ENCODE measurements at places on chromosomes 5 and 9.

DNA sequence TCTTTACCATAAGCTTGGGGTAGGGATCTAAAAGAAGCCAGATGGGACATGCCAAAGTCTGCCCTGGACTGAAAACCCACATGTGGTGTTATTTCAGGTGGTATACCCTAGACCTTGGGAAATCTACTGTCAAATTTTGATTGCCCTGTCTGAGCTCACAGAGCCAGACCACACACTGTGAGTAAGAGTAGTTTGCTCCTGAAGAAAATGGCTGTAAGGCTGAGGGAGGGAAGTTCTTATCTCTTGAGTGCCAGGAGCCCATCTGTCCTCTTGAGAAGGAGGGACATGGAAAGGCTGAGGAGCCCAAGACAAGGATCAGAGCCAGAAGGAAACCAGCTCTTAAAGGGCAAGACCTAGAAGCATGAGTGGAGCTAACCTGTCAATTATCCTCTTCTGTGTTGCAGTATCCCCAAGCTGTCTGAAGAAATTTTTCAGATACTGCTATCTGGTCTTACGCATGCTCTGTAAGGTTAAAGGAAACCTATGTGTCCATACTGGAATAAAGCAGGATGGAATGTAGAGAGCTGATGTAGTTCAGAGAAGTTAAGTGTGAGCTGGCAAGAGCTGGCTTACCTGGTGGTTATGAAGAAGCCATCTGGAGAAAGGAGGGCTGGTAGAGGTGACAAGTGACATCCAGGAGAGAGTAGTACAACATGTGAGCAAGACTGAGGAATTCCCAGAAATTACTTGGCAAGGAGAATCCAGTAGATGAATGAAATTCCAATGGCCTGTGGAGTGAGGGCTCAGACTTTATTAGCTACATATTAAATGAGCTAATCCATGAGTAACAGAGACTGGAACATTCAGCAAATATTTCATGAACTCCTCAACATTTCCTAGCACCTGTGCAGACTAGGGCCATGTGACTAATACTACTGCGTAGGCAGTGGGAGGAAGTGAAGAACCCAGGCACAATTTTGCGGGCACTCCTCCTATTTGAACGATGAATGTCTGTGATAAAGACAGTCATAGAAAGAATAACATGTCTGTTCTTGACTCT lies 389.1 kb upstream of the KIF2A start:
- peak; percentile 4 for DNase-seq

DNA sequence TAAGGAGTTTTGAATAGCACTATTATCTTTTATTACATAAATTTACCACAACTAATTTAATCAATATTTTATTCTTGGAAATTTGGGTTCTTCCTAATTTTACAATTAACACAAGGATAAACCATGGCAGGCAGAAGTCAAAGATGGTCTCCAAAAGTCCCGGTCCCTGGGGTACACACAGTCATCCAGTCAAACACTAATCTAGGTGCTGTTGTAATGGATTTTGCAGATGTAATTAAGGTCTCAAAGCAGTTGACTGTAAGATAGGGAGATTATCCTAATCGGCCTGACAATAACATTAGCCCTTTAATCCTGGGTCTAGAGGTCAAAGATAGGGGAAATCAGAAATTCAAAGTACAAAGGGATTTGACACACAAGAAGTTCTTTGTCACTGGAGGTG lies 57.5 kb upstream of the HTR1A start:
- no peak for DNase-seq

- peak; percentile 20 for DNase-seq
Measured at GRCh38 chr5:127519527-127519926, 2.1 kb downstream of the PRRC1 start.

- DNase-seq = no peak
Measured at GRCh38 chr9:112218908-112219307, 43.8 kb upstream of the SUSD1 start.

GRCh38 chr5:82031220-82032119 lies 59.6 kb downstream of the ATG10 start:
- DNase-seq = peak; percentile 14

DNA sequence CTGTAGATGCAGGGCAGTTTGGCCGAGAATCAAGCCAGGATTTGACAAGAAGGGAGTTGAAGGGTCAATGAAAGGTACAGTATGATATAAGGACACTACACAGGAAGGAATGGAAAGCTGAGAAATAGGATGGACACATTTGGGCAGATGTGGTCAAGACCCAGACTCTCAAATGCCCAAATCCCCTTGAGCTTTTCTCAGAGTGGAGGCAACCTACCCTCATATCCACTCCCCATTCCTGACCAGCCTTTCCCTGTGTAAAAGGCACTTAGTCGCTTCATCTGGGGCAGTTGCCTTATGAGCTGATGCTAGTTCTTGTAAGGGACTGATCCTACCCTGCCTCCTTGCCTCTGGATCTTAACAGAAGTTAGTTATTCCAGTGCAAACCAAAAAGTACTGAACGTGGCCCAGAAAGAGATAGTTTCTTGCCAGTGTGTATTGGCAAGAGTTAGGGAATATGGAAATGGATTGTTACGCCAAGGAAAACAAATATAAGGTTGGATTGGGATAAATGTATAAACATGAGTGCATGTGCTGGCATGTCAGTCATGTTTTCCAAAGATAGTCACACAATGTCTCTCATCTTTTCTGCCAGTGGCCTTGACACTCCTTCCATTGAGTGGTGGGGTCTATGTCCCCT lies 4.1 kb upstream of the MCCC2 start:
- no peak for DNase-seq

DNA sequence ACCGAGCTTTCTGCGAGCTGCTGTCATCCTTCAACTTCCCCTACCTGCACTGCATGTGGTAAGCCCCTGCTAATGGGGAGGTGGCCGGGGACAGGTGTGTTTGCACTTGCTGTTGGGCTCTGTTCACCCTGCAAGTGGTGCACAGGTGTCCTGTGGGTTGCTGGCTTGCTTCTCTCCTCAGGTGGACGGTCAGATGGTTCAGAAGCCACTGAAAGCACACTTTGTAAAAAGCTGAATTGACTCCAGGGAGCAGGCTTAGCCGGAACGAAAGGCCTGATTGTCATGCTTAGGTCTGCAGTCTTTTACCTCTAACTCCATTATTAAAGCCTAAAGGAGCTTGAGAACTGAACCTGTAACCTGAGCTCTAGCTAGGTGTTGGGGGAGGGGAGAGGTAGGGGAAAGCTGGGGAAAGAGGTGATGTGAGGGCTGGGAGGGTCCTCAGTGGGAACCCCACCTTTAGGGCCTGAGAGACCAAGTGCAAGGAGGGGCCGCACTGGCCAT lies 37.6 kb downstream of the ACER2 start:
- DNase-seq = no peak

DNA sequence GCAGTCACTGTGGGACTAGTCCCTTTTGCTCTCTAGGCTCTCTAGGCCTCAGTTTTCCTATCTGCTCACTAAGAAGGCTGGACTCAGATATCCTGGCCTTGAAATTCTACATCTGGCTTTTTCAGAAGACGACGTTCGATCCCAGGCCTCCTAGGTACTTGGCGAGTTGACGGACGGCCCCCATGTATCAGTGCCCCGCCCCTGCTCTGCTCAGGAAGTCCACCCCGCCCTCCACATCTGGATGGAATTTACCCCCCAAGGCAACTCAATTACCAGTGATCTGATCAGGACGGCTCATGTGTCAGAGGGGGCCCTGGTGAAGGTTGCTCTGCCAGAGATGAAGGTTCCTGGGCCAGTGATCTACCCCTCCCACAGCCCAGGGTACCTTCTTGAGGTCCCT lies 44.1 kb upstream of the SYNPO start:
- DNase-seq = no peak

DNA sequence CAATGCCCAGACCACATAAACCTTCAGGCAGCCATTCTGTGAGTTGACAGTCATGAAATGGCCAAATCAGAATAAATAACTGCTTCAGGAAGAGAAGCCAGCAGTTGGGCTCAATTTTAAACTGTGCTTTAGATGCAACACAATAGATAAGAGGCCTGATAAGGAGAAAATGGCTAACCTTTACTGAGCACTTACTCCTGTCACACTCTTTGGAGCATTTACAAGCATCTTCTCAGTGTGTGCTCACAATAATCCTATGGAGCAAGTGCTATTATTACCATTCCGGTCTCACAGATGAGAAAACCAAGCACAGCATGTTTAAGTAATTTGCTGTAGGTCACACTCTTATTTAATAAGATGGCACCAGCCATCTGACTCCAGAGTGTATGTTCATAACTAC lies 11.5 kb upstream of the SH3RF2 start:
- no peak for DNase-seq

DNA sequence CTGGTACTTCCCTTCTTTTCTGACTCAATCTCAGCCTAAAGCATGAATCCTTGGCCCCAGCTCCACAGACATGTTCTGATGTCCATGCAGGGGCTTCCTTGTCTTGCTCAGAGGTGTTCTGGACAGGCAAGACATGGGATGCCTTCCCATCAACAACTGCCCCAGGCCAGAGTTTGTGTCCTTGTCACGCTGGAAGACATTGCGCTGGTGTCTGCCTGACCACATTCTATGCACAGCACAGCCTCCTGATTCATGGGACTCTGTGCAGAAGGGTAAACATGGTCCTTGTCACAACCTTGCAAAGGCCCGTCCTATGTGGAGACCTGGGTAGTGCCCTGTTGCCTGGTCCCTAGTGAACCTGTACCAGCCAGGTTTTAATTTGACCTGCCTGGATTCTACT lies 212.2 kb downstream of the FSTL4 start:
- no peak for DNase-seq

DNA sequence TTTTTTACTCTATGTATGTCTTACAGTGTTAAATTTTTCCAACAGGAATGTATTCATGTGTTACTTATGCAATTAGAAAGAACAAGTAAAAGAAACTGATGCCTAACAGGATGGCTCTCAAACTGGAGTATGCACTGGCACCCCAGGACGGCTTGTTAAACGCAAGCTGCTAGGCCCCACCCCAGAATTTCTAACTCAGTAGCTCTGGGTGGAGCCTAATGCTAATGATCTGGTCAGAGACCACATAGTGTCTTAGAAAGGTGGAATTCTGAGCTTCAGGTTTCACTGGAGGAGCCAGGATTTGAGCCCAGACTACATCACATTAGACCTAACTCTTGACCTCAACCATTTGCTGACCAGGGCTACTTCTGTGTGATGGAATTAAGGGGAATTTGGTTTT lies 34.4 kb downstream of the SHC3 start:
- DNase-seq = no peak

GRCh38 chr9:96363175-96363967 lies 20.1 kb downstream of the SLC35D2 start:
- peak; percentile 79 for DNase-seq

DNA sequence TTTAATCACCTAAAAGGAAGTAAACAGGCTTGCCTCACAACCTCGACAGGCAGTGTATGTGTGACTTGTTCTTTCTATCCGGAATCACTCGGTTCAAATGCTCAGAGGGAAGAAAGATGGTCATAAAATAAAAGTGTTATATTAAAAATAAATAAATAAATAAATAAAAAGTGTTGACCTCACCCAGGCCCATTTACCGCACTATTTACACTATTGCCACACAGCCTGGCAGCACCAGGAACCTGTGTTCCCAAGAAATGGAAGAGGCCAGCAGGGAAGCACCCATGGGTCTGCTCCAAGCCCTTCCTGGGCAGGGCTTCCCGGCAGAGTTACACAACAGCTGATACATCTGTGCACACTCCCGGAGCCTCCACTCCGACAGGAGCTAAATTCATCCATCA lies 127.9 kb downstream of the EFNA5 start:
- DNase-seq = no peak

- peak; percentile 60 for DNase-seq
Measured at GRCh38 chr9:129752900-129753729, at the start of gene PTGES. TSS of gene PTGES (minus strand) at chr9:129753042. CDS start at chr9:129753012, 30 bp downstream.

DNA sequence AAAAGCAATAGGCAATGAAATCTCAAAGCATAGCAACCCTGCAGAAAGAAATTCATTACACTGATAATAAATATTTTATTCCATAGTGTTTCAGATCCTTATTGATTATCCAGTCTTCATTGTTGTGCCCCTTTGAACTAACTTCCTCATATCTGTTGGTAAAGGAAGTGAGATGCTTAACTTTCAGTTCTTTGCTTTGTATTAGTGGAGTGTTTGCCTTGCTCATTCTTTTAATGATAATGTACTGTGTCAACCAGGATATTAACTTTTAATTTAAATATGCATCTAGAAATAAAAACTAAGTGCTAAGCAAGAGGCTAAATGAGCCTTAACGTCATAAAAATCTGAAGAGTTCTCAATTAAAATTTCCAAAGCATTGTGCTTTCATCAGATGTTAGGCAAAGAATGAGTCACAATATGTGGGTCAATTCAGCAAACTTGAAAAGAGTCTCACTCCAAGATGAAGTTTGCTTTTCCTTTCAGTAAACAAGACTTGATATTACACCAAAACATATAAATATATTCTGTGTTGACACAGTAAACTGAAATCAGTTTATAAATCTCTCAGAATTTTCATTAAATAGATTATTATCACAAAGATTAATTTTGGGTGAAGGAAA lies 105.9 kb downstream of the GIN1 start:
- DNase-seq = no peak

DNA sequence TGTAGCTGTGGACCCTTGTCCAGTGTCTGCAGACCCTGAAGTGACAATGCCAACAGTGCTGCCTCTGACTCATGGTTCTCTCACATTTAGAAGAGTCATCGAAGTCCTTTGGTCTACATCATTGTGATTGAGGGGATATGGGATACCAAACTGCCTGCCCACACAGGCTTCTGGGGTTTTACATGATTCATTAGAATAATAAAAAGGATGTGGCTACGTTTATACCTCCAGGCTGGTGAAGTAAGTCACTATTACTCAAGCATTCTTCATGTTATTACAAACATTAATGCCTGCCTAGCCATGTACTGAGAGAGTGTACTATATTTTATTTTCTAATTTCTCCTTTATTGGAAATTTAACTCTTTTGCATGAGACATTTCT lies 365.7 kb downstream of the SPATA31D1 start:
- no peak for DNase-seq

DNA sequence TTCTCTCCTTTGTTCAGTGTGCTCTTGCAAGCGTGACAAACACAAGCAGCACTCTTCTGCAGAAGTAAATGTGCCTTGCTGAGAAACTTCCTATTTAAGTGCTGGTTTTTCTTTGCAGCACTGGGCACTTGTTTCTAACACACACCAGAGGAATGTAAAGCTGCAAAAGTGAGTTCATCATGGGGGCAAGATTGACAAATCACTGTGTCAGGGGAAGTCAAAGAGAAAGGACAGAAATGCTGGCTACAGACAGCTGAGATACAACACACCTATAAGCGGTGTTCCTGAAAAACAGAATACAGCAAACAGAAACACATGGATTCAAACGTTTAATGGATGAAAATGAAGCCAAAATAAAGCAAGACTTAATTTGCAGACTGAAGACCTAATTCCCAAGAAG lies 19.6 kb downstream of the ROR2 start:
- peak; percentile 9 for DNase-seq

Measured in hematopoietic multipotent progenitor cell treated with erythropoietin and hydrocortisone succinate and interleukin-3 and kit ligand, for 8 days (in vitro differentiated cells).